SJCRH30 (cell line): ENCODE measurements at places on chromosomes 7 and 10. TPM values are rescaled to one million over a fixed set of nuclear protein-coding genes. Genes with fewer than 3 reads are reported as not detected.

Gene HHEX
- 2.9 and 4.2 TPM in 2 replicates for total RNA-seq

- no peak for DNase-seq
- no peaks in the 10 kb centered on the region for H3K4me1 ChIP-seq
- no peaks in the 10 kb centered on the region for H3K36me3 ChIP-seq
- H3K27ac ChIP-seq = no peak overlapping the region
- no peaks in the 10 kb centered on the region for H3K27me3 ChIP-seq
These were observed 23.6 kb upstream of the FRA10AC1 start for GRCh38 chr10:93726024-93726423.

DNA sequence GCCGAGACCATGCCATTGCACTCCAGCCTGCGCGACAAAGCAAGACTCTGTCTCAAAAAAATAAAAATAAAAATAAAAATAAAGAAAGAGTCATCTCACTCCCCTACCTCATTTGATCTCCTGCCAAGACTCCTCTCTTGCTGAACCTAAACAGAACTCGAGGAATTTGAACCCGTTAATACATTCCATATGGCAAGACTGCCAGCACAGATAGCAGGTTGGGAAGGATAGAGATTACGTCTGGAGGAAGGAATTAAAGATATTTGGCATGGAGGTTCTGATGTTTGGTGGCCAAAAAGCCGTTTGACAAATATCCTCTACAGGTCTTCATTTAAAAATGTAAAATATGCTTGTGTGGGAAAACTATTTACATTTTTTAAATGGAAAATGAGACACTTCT is 549.6 kb downstream of the HTR7 start:
- no peaks in the 10 kb centered on the region for H3K27me3 ChIP-seq
- H3K4me1 ChIP-seq = no peaks in the 10 kb centered on the region
- DNase-seq = no peak
- H3K27ac ChIP-seq = no peak overlapping the region
- H3K4me3 ChIP-seq = no peak overlapping the region

- H3K36me3 ChIP-seq = no peaks in the 10 kb centered on the region
- DNase-seq = no peak
- no peak overlapping the region for H3K4me3 ChIP-seq
These were observed 145.2 kb upstream of the PFKP start for GRCh38 chr10:2921956-2922680.

DNA sequence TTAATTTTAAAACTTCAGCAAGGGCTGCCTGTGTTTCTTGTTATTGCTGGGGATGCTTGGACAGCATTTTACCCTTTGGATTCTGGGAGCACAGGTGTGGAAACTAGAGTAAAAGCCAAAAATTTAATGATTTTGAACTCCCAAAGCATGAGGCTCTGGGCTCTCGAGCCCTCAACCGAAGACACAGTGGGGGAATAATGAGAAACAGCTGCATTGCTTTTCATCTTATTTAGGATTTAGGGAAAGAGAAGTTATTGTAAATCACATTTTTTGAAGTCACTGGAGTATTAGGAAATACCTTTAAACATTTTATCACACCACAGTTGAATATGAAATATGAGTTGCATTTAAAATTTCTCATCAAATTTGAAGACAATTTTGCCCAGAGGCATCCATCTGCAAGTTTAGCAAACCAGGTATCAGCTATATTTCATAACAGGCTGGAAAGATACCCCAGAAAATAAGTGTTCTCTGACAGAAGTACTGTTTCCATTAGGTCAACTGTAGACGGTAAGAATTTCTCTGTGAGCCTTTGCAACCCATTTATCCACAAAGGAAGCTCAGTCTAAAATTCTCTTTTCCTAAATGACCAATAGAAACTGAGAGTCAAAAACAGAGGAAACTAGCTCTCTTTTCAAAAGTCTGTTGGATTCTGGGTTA is 290.6 kb upstream of the PHYHIPL start:
- no peak overlapping the region for H3K27ac ChIP-seq
- no peak overlapping the region for H3K4me3 ChIP-seq
- no peak for DNase-seq
- H3K4me1 ChIP-seq = no peaks in the 10 kb centered on the region
- H3K36me3 ChIP-seq = no peaks in the 10 kb centered on the region
- H3K27me3 ChIP-seq = no peaks in the 10 kb centered on the region

GRCh38 chr7:116232350-116232749 is 22.0 kb downstream of the TES start:
- H3K27ac ChIP-seq = no peak overlapping the region
- H3K27me3 ChIP-seq = no peaks in the 10 kb centered on the region
- H3K4me3 ChIP-seq = no peak overlapping the region
- H3K36me3 ChIP-seq = no peaks in the 10 kb centered on the region

DNA sequence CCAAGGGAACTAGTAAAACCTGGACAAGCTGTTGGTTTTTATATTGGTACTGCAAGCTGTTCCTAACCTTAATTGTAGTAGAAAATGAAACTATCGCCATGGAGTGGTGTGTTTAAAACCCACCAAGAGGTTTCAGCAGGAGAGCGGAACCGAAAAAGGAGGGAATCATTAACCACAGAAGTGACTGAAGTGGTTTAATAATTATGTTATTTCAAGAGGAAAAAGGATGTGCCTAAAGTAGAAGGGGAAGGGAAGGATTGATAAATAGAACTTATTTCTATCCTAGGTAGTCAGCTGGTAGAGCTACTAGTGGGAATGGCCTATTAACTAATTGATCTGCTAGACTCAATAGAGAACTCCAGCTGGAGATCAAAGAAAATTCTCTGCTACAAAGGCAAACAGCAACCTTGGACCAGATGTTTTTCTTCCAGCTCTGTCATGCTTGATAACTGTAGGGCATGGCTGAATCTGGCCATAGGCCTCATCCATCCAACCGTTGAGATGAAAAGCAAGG is 91.8 kb downstream of the BAMBI start:
- no peak for DNase-seq
- no peaks in the 10 kb centered on the region for H3K36me3 ChIP-seq

Gene NUTM2D
- 0.59 and 0.89 TPM in 2 replicates for total RNA-seq

DNA sequence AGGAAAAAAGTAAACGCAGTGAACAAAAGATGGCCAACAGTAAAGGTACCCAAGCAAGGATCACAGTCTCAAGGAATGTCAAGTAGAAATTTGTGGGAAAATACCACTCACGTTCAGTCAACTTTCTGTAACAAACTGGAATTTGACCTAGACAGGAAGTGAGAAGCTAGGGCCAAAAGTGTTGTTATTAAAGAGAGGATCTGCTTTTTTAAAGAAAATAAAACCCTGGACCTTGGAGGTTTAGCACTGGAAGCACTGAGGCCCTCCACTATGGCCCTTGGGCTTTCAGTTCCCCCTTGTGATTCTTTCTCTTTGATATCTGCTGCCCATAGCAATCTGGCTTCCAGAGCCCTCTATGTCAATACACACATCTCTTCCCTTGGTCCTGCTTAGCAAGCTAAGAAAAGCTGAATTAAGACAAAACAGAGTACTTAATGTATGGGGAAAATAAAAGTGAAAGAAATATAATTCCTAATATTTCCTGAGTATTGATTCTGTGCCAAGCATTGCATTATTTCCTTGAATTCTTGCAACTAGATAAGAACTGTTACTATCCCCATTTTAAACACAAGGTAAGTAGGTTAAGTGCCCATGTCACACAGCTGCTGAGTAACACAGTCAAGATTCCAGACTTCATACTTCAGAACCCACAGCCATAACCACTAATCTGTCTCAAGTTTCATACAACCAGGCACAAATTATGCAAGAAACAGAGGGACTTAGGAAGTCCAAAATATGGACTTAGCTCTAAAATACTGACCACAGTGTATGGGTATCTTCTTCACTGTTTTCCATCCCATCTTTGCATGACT is 2.6 kb upstream of the ZNF438 start:
- peak; percentile 74 for DNase-seq
- H3K4me3 ChIP-seq = no peak overlapping the region
- H3K36me3 ChIP-seq = no peaks in the 10 kb centered on the region
- H3K27me3 ChIP-seq = no peaks in the 10 kb centered on the region
- H3K4me1 ChIP-seq = peaks cover 26% of the 10 kb centered on the region
- 0 out of 2 replicates have a peak overlapping the region, but pooled peaks have one; percentile 3 for H3K27ac ChIP-seq

Gene NPSR1
- total RNA-seq = not detected in 2 replicates

DNA sequence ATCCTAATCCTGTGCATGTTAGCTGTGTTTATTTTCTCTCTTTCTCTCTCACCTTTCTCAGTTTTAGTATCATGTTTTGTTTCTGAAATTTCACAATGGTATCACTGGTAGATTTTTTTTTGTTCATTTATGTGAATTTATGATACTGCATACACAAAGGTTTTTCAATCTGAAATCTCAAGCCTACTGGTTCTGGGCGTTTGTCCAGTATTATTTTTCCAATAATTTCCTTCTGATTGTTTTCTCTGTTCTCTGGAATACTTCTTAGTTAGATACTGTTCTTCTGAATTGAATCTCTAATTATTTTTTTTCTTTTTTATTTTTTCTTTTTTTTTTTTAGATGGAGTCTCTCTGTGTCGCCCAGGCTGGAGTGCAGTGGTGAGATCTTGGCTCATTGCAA is 96.2 kb upstream of the TMEM72 start:
- no peak for DNase-seq
- no peak overlapping the region for H3K4me3 ChIP-seq
- no peaks in the 10 kb centered on the region for H3K27me3 ChIP-seq
- H3K27ac ChIP-seq = no peak overlapping the region
- H3K4me1 ChIP-seq = no peaks in the 10 kb centered on the region
- no peaks in the 10 kb centered on the region for H3K36me3 ChIP-seq

DNA sequence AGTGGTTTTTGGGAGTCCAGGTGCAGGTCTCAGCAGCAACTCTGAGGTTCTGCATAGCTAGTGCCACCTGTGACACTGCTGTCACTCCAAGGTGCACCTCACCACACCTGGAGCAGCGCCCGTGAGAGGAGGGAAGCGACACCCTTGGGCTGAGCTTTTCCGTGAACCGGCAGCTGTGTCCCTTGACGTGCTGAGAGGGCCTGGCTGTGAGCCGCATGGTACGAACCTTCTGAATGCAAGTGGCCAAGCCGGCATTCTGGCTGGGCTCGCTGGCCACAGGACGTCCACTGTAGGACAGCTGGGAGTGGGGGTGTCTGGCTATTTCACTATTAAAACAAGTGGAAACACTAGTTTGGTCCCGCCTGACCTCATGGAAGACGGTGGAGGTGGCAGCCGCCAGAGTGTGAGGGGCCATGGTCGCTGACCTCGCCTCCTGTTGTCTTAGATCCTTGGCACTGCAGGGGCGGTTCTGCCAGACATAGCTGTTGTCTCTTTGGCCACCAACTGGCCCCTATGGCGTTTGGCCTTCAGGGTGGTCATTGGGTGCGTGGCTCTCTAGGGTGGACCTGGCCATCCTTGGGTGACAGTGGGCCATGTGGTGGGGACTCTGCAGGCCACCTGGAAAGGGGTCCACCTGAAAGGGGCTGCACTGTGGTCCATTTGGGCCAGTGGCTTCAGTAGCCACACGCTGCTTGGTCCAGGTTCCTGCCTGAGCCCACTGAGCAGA is 12.9 kb downstream of the INPP5A start:
- no peak overlapping the region for H3K4me3 ChIP-seq
- no peak for DNase-seq
- H3K4me1 ChIP-seq = no peaks in the 10 kb centered on the region
- H3K27ac ChIP-seq = no peak overlapping the region

Gene HOXA6
- 3.8 and 4.6 TPM in 2 replicates for total RNA-seq

Gene JCAD
- total RNA-seq = 0.05 and 0.08 TPM in 2 replicates

Gene EPO
- not detected in 2 replicates for total RNA-seq

DNA sequence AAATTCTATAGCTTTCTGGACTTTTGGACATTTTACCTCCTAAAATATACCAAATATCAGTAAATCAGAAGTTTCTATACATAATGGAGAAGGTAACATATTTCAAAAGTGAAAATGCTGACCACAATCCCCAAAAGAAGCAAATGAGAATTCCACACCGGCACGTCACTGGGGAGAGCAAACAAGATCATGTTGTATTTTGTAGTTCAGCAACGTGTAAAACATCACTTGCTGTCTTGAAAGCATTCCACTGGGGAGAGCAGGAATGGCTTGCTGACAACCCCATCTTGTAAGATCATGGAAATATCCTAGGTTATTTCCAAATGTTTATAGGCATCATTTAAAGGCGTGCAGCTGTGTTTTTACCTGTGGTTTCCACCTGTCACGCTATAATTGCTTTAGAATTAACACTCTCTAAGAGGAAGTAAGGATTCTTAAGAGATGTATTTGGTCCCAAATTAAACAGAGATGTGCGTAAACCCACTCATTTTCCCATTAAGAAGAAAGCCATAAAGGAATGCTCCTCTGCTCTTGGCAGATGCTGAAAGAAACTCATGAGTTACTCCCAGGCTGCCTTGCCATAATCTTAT is 397.1 kb upstream of the POT1 start:
- no peaks in the 10 kb centered on the region for H3K36me3 ChIP-seq
- H3K4me3 ChIP-seq = no peak overlapping the region
- peaks cover 10% of the 10 kb centered on the region; the same call in 1 of the 2 replicates for H3K4me1 ChIP-seq
- H3K27ac ChIP-seq = no peak overlapping the region
- DNase-seq = peak; percentile 38
- H3K27me3 ChIP-seq = no peaks in the 10 kb centered on the region

- peaks cover 1% of the 10 kb centered on the region; the same call in 1 of the 2 replicates for H3K4me1 ChIP-seq
- no peak for DNase-seq
- no peak overlapping the region for H3K4me3 ChIP-seq
- no peaks in the 10 kb centered on the region for H3K36me3 ChIP-seq
- no peak overlapping the region for H3K27ac ChIP-seq
These were observed 14.6 kb upstream of the ZEB1 start for GRCh38 chr10:31304291-31304970.

- H3K27ac ChIP-seq = no peak overlapping the region
- DNase-seq = no peak
- H3K4me3 ChIP-seq = no peak overlapping the region
- no peaks in the 10 kb centered on the region for H3K36me3 ChIP-seq
These were observed 247.3 kb downstream of the GATA3 start for GRCh38 chr10:8301831-8302230.

DNA sequence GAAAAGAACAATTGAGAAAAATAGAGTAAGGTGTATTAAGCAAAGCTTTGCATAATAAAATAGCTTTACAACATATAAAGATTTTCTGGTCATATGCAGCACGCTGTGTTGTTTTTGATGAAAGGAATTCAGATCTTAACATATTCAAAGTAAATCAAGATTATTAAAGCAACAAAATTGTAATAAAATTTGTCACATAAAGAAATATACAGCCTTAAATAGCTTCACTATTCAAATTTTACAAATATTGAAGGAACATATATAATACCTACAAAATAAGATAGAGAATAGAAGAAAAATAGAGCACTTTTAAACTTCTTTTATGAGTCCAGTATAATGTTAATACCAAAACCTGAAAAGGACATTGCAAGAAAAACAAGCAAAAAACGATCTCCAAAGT is 749.1 kb upstream of the POT1 start:
- no peak overlapping the region for H3K27ac ChIP-seq
- H3K4me1 ChIP-seq = no peaks in the 10 kb centered on the region
- DNase-seq = no peak
- no peak overlapping the region for H3K4me3 ChIP-seq

DNA sequence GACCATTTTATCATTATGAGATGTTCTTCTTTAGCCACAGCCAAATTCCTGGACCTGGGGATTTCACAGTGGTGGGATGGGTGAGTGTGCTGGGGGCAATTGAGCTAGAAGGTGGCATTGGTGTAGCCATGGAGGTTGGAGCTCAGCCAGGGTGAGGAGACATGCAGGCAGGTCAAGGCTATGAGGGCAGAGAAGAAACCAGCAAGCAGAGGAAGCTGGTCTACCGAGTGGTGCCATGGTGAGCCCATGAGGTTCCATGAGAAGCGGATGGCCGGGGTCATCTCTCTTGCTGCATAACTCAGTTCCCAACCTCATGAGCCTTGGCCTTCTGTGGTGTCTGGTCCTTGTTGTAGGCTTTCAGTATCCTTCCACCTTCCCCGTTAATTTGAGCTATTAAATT is 91.4 kb downstream of the CARD11 start:
- H3K36me3 ChIP-seq = no peaks in the 10 kb centered on the region
- no peak overlapping the region for H3K27ac ChIP-seq
- no peak overlapping the region for H3K4me3 ChIP-seq
- no peak for DNase-seq
